ENCODE measurements at places on chromosomes 16 and 17. TPM values are rescaled to one million over a fixed set of nuclear protein-coding genes. Genes with fewer than 3 reads are reported as not detected.

DNA sequence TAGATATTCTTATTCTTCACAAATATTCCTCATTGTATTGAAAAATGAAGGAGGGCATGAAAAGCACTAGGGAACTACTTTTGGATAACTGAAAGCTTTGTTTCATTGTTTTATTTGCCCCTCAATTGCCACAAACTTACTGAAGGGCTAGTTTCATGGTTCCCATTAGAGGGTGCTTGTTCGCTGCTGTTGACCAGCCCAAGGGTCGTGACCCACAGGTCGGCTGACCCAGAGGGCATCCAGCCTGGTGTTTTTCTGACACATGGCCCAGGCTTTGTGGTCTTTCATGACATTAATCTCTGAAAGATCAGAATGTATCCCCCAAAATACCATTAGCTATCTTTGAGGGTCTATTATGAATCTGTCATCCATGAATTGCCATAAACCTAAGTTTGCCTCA is 30.0 kb downstream of the DGKE start:
- H3K36me3 ChIP-seq, result no peaks in the 10 kb centered on the region
- no peaks in the 10 kb centered on the region for H3K27me3 ChIP-seq
- no peaks in the 10 kb centered on the region for H3K4me1 ChIP-seq
- no peak for DNase-seq

DNA sequence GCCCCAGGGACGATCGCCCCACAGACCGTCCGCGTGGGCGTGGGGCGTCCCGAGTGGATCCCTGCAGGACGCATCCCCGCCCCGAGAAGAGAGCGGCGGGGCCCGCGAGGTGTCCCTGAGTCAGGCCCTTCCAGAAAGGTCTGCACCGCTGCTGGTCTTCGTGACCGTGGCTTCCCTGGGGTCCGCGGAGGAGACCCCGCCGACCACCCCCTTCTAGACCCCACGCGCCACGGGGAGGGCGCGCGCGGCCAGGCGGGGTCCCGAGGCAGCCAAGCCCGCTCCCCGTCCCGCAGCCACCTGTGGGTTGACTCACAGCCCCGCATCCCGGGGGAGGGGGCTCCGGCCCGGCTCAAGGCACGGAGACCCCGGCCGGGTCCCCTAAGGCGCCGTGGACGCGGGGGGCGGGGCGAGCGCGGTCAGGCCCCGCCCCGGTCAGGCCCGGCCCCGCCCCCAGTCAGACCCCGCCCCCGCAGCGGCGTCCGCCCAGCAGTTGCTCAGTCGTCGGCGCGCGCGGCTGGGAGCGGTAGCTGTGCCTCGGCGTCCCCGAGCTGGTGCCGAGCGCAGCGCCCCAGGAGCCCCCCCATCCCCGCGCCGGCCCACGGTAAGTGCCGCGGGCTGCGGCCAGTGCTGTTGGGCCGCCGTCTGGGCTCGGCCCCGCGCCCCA is at the start of gene BAIAP3:
TSS of gene BAIAP3 (plus strand) at position 497 of the 664 bp plus-strand sequence. CDS start 4,905 bp downstream, outside the sequence.
- H3K36me3 ChIP-seq, result no peaks in the 10 kb centered on the region
- no peak for DNase-seq
- no peak within 1 kb of the TSS for H3K27ac ChIP-seq
- H3K27me3 ChIP-seq, result peaks cover 11% of the 10 kb centered on the region
- H3K4me1 ChIP-seq, result peaks cover 29% of the 10 kb centered on the region

The TRIM16 gene
- total RNA-seq, result 66.3 TPM

GRCh38 chr17:73271072-73271471 is 9.4 kb upstream of the CPSF4L start:
- no peaks in the 10 kb centered on the region for H3K36me3 ChIP-seq
- no peak overlapping the region for H3K4me3 ChIP-seq
- H3K27ac ChIP-seq, result no peak overlapping the region
- no peaks in the 10 kb centered on the region for H3K27me3 ChIP-seq

The KRTAP1-5 gene
- total RNA-seq, result not detected
